Gastrocnemius medialis (tissue), 4 donors: ENCODE measurements at places on chromosomes 16 and 17. TPM values are rescaled to one million over a fixed set of nuclear protein-coding genes. Genes with fewer than 3 reads are reported as not detected.

- H3K27me3 ChIP-seq = no peaks in the 10 kb centered on the region
- H3K27ac ChIP-seq = no peak overlapping the region
- H3K4me1 ChIP-seq = no peaks in the 10 kb centered on the region
- H3K4me3 ChIP-seq = no peak overlapping the region
- DNase-seq = no peak
Measured at GRCh38 chr16:72434159-72434558, 262.2 kb upstream of the PMFBP1 start.

GRCh38 chr16:54093281-54093680 is 193.3 kb downstream of the IRX3 start:
- DNase-seq = no peak
- H3K4me3 ChIP-seq = no peak overlapping the region
- no peaks in the 10 kb centered on the region for H3K36me3 ChIP-seq

DNA sequence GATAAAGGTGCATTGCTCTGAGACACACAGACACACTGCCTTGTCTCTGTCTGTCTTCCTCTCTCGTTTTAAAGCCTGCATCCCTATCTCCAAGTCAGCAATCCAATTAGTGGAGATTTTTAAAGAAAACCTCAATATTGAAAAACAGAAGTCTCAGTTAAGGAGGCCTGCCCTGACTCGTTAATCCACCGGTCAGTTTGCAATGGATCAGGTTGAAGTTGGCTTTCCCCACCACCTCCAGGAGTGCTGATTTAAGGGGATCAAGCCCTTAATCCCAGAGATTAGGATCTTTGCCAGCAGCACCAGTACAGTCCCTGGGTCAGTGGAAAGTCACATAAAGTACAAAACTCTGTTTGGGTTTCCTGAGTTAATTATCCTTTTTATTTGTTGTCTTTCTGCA is 271.1 kb upstream of the ASIC2 start:
- H3K4me1 ChIP-seq = no peaks in the 10 kb centered on the region
- H3K4me3 ChIP-seq = no peak overlapping the region

The HBA1 gene
- 49.7 TPM for total RNA-seq
